ENCODE measurements at places on chromosomes 4 and X.

DNA sequence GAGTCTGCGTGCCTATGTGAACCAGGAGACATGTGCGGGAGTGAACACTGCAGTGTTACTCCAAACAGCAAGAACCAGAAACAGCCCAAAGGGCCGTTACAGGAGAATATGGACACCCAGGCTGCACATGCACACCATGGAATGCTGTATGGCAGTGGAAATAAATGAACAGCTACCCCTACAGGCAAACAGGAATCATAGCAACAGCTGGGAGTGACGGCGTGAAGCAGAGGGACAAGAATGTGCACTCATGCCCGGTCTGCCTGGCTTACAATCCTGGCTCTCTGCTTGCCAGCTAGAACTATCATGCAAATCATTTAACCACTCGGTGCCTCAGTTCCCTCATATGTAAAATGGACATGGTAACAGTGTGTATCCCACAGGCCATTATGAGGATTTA is 16.6 kb downstream of the GPKOW start:
- DNase-seq, result peak; percentile 74

GRCh38 chr4:78459327-78459726 is 92.2 kb upstream of the ANXA3 start:
- no peak for DNase-seq

- DNase-seq, result no peak
Measured at GRCh38 chrX:123905332-123905731, 45.5 kb downstream of the XIAP start.

DNA sequence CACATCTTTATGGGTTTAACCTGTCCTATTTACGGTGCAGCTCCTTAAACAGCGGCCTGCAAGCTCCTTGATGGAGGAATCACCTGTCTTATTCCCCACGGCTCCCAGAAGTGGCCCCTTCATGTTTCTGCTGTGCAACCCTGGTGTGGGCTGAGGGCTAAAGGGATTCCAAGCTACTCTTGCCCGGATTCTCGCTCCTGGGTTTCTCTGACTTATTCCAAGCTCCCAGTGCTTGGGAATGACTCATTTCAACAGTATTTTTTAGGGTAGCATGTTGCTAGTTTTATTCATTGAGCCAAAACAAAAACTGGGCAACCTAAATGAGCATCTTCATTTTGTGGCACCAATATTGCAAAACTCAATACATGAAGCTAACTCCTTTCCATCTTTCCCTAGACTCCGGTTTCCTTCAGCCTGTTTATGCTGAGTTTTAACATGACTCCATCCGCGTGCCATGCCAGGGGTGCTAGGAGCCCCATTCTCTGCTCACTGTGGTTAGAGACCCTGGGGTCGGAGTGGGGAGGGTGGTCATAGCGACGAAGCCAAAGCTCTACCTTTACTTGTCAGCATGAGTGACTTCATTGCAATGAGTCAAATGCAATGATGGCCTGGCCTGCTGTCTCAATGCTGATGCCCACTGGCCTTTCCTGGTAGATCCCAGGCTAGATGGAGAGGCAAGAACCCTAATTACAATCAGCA is 349.7 kb downstream of the NR3C2 start:
- no peak for DNase-seq

GRCh38 chr4:109429545-109429944 is 4.1 kb upstream of the SEC24B start:
- no peak for DNase-seq

DNA sequence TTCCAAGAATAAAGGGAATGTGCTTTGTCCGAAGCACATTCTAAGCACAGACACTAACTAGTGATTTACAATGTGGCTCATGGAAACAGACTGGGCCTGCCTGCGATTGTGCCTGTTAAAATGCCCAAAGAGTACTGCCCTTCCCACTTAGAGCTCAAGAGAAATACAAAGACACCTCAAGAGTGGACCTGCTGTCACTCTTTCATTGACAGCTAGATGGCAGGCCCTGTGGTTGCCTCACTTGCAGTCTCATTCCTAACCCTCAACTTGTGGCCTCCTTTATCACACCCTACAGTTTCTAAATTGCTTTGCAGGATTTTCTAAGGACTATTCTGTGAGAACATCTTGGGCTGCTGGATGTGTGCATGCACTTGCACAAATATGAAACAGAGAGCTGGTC is 331.0 kb upstream of the EMCN start:
- no peak for DNase-seq

- DNase-seq, result no peak
Measured at GRCh38 chrX:101025126-101025525, 26.8 kb downstream of the TRMT2B start.

DNA sequence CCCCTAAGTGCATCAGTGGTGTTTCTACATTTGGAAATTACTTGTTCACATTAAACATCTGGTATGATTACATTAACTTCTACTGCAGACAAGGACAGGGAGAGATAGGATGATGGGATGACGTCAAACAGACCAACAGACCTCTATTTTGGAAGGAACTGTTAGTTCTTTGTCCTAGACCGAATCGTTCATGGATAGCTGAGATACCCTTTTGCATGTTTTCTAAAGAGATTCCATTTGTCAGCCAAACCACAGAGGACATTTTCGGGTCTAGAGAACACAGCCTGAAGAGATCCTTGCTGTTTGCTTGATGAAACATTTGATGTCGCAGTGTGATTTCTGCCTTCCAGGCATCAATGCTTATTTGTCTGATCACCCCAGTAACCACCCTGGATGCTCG is 27.7 kb downstream of the CHST7 start:
- no peak for DNase-seq

- DNase-seq, result peak; percentile 58
Measured at GRCh38 chr4:56082829-56083228, 134.1 kb downstream of the CEP135 start.

- peak; percentile 49 for DNase-seq
Measured at GRCh38 chr4:168076989-168077725, 15.2 kb upstream of the ANXA10 start.

DNA sequence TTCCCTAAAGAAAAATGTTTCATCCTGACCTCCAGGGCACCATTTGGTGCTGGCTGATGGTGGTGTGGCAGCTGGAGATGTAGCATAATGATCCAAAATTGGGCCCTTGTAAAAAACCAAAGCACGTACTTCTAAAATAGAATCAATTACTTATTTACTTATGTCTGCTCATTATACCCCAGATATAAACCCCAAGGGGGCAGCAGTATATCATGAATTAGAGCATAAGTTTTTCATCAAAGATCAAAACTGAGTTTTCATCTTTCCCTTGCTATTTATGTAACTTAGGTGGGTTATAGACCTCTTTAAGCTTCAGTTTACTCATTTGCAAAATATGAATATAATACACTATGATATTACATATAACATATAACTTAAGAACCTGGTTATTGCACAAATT is 241.1 kb downstream of the TACR3 start:
- DNase-seq, result no peak

DNA sequence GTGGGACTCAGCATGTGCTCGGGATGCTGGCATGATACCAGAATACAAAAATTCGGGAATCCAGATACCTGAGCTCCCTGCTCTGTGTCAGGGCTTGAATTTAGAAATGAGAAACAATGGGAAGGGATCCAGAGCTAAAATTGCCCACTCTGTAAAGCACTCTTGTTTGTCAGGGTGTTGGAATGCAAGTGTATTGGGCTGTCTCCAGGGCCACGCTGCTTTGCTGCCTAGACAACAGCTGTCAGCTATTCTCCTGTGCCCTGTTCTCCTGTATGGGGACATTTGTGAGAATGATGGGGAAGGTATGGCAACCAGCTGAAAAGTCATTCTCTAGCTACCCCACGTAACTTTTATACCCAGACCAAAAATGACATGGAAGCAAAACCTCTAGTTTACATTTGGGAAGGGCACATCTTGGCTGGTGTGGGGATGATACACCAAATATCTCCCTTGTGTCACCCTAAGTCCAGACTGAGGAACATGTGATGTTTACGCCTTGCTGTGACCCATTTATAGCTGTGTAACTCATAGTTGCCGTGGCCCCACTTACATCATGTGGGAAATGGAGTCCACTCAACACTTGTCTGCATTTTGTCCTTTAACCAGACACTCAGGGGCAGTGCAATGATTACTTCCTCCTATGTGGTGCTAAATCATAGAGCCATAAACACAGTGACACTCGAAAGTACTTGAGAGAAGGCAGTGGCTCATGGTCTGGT is 46.6 kb downstream of the SMPX start:
- no peak for DNase-seq

- no peak for DNase-seq
Measured at GRCh38 chr4:15250021-15250441, 177.8 kb upstream of the C1QTNF7 start.

- peak; percentile 81 for DNase-seq
Measured at GRCh38 chr4:185219551-185220344, 10.3 kb downstream of the SNX25 start.

DNA sequence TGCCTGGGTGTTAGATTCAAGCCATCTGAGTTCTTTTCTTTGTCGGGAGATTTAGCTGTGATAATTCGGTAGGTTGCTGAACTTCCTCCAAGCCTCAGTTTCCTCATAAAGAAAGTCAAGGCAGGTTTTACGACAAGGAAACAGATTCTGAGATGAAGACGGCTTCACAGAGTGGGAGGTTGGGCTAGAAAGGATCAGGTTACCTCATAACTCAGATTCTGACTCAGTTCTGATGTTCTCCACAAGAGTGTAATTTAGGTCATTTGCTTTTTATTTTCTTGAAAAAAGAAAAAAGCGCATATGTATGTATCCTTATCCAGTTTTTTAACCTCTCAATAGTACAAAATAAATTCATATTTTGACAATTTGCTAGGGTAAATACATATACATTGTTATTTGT is 47.2 kb upstream of the ELOVL6 start:
- no peak for DNase-seq

DNA sequence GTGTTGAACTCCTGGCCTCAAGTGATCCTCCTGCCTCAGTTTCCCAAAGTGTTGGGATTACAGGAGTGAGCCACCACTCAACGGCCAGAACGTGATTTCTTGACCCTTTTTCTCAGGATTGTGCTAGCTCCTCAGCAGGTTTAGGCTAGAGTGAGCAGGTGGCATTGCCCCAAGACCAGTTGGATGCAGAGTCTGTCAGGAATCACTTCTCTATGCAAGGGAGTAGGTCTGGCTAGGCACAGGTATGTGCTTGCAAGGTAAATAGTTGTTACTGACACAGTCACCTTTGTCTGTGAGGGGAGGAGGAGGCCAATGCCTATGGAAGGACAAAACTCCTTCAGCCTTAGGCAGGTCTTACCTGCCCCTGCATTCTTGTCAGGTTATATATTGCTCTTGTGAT is 24.2 kb downstream of the SLC25A5 start:
- DNase-seq, result no peak

- no peak for DNase-seq
Measured at GRCh38 chrX:153477901-153478300, 7.5 kb upstream of the HAUS7 start.

DNA sequence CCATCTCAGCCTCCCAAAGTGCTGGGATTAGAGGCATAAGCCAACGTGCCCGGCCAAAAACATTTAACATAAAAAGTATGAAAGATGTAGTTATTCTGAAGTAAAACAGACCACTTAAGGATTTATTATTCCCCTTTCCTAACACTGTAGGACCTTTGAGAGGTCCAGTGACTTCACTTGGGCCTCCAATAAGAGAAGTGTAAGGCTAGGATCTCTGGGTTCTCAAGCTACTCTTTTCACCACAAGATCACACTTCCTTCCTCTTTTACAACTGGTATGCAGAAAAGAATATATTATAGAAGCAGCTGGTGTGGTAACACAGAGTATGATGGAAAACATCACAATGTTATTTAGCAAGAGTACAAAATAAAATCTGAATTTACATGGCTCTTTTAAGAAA is 30.2 kb upstream of the CCNG2 start:
- DNase-seq, result peak; percentile 88

DNA sequence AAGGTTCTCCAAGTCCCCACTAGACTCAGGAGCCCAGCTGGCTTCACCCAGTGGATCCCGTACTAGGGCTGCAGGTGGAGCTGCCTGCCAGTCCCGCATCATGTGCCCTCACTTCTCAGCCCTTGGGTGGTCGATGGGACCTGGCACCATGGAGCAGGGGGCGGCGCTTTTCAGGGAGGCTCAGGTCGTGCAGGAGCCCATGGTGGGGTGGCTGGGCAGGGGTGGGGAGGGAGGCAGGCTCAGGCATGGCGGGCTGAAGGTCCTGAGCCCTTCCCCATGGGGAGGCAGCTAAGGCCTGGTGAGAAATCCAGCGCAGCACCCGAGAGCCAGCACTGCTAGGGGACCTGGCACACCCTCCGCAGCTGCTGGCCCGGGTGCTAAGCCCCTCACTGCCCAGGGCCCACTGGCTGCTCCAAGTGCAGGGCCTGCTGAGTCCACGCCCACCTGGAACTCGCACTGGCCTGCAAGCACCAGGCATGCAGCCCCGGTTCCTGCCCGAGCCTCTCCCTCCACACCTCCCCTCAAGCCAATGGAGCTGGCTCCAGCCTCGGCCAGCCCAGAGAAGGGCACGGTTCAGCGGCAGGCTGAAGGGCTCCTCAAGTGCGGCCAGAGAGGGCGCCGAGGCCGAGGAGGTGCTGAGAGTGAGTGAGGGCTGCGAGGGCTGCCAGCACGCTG is 72.7 kb upstream of the SLIT2 start:
- no peak for DNase-seq

- DNase-seq, result no peak
Measured at GRCh38 chr4:1296324-1297022, 6.8 kb downstream of the MAEA start.

- no peak for DNase-seq
Measured at GRCh38 chr4:5660185-5660584, 48.2 kb downstream of the EVC2 start.

DNA sequence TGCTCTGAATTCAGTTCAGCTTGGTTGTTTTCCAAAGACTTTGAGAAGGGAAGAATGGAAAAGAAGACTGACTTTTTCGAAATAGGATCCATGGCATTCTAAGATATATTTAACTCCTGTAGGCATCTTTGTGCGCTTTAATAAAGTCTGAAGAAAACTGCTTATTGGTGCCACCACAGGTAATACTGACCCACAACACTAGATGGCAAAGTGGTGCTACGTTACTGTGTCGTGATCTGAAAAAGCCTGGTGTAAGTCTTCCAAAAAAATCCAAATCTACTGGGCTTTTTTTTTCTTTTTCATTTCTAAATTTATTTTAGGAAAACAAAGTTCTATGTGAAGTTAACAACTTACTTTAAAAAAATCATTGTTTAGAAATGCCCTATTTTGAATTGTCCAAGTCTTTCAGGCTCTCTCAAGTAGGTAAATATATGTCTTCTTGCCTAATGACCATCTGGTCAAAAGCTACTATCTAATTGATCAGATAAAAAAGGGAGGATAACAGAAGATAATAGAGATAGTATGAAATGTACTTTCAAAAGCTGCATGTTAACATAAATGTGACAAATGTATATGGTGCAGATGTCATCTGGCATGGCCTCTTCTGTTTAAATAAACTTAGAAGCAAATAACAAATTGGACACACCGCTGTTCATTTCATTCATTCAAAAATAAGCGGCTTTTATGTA is 47.0 kb upstream of the MID1IP1 start:
- peak; percentile 73 for DNase-seq
